ENCODE measurements at places on chromosomes 6 and 20. TPM values are rescaled to one million over a fixed set of nuclear protein-coding genes. Genes with fewer than 3 reads are reported as not detected.

The ZNF831 gene
- total RNA-seq, result not detected

The RIN2 gene
- 27.2 TPM for total RNA-seq

- DNase-seq, result no peak
Measured at GRCh38 chr6:168107191-168107983, 28.4 kb upstream of the FRMD1 start.

GRCh38 chr20:20237093-20237959 is 130.6 kb upstream of the INSM1 start:
- DNase-seq, result peak; percentile 29

DNA sequence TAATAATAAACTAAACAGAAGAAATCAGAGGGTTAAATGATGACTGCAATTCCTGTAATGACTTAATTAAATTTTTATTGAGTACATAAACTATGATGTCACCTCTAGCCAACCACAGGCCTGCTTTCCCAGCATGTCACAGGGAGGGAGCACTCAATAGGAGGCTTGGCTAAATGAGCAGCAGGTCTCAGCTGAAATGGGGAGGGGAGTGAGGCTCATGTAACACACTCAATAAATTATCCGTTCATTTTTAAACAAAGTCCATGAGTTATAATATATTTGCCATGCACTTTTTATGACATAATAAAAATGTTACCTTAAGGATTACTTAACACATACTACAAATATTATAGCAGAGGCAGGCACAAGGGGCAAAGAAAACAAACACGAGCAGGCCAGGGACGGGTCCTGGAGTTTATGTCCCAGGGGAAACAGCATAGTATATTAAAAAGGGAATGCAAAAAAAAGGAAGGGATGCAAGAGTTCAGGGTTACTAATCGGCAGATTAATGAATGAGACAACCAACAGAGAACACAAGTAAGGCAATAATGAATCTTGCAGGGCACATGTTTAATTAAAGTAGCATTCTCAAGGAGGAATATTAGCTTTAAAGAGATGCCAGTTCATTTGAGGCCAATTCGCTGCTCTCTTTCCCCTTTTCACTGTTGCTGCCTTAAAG is 27.1 kb upstream of the FAM83C start:
- no peak for DNase-seq

- DNase-seq, result no peak
Measured at GRCh38 chr20:556984-557383, 13.4 kb upstream of the CSNK2A1 start.

DNA sequence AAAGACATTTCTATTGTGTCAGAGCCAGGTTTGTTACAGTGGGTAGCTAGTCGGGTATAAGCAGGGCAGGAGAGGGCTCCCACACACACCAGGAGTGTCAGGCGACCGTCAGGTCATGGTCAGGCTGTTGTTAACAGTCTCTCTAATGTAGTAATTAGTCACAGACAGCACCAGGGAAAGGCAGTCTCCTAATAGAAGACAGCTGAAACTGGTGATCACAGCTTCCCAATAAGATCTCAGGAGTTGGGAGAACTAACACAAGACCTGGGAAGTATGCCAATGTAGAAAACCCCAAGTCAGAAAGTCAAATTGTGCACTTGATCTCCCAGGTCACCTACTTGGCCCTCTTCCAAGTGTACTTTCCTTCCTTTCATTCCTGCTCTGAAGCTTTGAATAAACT is 53.0 kb upstream of the GPR6 start:
- DNase-seq, result peak; percentile 20

DNA sequence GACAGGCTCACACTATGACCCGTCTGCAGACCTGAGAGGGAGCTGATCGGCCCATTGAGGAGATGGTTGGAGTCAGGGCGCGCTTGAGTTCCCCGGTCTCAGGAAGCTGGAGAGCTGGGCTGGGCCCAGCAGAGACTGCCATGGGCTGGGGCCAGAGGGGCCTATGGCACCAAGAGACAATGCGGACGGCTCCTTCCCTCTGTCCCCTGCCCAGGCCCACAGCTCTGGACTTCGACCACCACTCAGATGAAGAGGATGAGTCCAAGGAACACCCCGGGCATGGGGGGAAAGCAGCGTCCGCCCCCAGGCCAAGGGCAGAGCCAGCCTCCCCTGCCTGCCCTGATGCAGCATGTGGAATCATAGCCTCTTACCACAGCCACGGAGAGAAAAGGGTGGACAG is 40.2 kb upstream of the PHACTR3 start:
- DNase-seq, result no peak

DNA sequence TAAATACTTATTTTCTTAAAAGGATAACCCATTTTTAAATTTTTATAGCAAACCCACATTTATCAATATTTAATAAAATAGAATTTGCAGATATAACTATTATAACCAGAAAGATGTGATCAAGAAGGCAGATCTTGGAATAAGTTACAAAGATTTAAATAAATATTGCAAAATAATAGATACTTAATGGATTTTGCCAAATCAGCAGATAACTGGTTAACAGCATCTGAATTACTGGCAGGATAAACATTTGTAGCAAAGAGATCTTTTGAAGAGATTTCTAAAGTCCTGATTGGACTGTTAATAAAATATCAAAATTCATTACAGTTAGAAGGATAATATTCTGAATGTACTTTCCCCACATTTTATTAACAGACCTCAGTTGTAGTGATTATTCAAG is 144.2 kb downstream of the PDSS2 start:
- DNase-seq, result no peak

- DNase-seq, result peak; percentile 24
Measured at GRCh38 chr20:44279228-44279627, 31.8 kb downstream of the FITM2 start.

Measured in mammary epithelial cell (primary cell).